Colonic mucosa (tissue), 4 donors: ENCODE measurements at places on chromosomes 3 and 15. TPM values are rescaled to one million over a fixed set of nuclear protein-coding genes. Genes with fewer than 3 reads are reported as not detected.

The P2RY13 gene
- 0.80 TPM for total RNA-seq

The CILP gene
- total RNA-seq: 3.7 TPM

The SKOR1 gene
- total RNA-seq: 0.10 TPM

The TGFBR2 gene
- total RNA-seq: 32.4 TPM

DNA sequence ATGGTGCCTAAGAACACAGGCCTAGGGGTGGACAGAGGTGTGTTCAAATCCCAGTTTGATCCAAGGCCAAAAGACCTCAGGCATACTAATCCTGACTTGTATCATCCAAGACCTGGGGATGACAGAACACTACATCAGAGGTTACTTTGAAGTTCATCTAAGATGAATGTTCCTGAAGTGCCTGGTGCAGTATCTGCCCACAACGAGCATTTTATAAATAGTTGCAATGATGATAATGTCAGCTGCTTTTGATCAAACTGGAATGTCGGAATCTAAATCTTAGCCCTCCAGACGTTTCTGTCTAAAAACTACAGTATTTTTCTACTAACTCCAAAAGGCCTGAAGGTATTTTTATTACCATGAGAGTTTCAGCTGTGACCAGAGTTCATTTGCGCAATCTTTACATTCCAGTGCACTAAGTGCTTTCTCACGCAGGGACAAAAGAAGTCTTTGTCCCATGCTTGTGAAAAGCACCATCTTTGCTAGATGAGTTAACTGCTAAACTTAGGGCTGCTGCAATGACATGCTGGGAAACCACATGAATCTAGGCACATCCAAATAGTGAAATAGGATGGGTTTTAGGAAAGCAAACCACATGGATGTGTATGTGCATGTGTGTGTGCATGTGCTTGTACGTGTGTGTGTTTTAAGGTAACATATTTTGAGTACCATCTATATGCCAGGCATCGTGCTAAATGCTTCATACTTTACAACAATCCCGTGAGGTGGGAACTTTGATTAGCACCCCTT lies 18.1 kb downstream of the ANXA2 start:
- DNase-seq: peak; percentile 44

GRCh38 chr3:115706311-115706829 lies 83.1 kb downstream of the GAP43 start:
- DNase-seq: no peak

DNA sequence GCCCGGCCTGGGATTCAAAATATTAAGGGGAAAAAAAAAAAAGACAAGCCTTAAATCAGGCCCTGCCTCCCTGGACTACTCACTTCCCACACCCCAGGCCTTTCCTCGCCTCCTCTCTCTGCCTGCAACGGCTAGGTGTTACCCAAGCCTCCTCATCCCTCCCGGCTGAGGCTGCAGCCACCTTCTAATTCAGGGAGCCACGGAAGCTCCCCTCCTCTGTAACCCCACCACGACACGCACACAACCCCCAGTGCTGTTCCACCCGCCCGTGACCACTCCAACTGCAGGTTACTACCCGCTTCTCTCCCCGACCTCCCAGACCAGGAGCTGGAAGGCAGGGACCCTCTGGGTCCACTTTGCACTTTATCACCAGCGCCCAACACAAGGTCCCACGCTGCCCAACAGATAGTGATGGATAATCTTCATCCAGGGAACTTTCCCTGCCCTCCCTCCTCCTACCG lies 936 bp downstream of the KIF7 start:
- DNase-seq: no peak

DNA sequence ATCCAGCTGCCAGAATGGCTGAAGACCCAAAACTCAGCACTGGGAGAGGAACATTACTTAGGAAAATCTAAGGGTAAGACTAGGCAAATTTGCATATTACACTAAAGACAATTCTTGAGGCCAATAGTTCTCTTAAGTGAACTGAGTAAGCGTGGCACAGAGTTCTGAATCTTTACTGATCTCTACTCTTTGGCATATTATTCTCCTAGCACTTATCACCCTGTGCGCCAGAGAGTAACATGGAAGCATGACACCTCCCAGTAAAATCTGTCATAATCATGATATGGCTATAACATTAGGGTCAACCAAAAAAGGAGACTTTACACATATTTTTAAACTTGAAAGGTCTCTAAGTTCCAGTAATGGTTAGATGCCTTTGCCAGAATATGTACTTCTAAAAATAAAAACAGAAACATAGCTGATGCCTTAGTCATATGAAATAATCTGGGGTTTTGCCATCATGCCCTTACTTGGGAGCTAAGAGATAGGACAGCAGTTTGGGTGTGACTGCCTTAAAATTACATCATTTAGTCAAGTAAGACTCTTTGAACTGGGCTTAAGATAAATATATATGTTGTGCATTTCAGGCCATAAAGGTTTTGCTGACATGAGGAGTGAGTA lies 290.5 kb downstream of the PLCL2 start:
- DNase-seq: no peak

- no peak for DNase-seq
These were observed 47.0 kb downstream of the RPLP1 start for GRCh38 chr15:69499521-69500211.

- no peak for DNase-seq
These were observed 20.3 kb upstream of the BSN start for GRCh38 chr3:49533786-49534519.

GRCh38 chr15:68188647-68189046 lies 16.5 kb downstream of the CALML4 start:
- DNase-seq: no peak

- DNase-seq: no peak
These were observed 396.2 kb upstream of the NAALADL2 start for GRCh38 chr3:174462916-174463315.

DNA sequence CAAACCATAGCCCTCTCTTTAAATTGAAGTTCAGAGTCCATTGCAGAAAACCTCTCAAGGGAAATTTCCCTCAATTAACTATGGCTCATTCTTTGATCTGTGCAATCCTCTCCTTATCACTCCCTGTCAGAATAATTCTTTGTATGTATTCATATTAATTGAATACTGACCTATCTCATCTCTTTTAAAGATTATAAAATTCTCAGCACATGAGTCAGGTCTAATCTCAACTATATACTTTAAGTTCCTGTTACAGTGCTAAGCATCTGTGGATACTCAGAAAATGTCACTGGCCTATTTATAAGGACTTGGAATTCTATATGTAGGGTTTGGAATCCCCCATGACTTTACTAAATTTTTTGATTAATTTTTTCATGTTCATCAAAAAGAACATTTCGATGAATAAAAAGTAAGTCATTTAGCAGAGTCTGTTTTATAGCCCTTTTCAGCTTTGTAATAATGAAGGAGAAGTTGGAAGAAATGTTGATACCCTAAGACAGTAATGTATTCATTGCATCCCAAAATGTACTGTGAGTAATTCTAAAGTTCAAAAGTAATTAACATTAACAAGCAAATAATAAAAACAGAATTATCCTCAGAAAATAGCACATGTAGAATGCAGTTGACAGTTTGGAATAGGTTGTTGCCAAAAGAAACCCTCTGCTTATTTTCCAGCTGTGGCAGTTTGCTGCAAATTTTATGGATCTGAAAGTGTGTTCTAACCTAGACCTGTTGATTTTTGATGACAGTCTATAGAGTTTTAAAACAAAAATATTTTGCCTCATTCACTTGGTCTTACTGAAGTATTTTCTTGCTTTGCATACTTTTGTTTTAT lies 503.4 kb upstream of the CBLB start:
- no peak for DNase-seq

DNA sequence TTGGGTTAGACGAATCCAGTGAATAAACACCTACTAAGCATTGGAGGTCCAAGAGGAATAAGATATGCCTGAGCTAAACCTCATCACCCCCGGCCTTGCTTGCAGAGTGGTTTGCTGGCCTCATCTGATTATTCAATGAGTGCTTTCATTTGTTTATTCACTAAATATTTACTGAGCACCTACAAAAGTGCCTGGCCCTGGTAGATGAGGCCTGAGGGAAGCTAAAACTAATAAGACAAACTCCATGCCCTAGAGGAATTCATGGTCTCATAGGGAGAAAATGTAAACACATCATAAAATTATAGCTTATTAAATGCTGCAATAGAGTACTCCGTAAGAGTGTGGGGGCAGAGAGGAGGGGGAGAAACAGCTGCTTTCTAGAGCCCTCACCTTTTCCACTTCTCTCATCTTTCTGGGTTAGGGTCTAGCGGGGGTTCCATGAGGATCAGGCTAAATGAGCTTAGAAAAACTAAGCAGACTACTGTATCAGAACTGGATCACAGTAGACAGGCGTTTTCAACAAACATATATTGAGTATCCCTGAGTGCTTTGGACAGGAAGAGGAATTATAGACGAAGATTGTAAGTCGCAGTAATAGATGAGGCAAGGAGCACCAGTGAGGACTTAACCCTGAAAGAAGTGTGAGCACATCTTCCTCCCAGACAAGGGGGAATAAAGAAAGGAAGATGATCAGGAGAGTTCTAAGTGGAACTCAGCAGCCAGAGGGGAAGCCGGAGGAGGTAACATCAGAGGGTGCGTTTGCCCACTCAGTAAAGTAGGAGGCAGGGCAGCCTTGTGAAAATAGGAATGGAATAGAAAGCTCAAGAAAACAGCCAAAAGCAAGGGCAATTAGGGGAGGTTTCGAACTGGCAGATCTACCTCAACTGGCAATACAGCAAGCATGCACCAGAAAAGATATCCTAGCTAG lies 31.5 kb upstream of the LAMP3 start:
- DNase-seq: no peak

DNA sequence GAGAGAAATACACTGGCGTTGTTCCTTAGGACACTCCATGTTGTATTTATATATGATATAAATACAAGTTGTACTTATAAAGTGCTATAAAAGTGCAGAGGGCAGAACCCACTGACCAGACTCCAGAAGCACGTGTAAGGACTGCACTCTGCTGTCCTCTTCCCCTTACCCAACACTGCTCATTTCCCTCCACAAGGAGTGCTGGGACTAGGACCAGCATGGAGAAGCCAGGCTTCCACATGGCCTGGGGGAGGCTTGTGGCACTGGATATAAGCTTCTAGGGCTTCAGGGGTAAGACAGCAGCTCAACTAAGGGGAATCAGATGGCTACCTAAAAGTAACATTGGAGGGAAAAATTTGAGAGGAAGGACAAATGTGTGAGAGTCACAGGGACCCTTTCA lies 556.9 kb downstream of the IGSF11 start:
- no peak for DNase-seq

DNA sequence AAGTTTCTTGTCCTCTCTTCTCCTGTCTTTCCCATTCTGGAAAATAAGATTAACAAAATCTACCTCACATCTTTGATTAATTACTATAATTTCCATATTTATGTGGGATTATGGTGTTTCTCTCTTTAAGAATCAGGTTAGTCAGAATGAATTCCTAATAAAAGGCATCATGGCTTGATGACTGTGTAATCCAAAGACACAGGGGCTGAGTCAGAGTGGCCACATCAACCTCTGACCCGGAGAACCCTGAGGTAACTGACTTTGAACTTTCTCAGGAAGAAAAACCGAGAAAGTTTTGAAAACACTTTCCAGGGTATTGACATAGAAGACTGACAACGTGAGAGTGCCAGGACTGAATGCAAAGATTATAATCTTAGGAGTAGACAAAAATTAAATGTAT lies 170.3 kb upstream of the MCTP2 start:
- no peak for DNase-seq

GRCh38 chr3:141056751-141057171 lies 5.6 kb downstream of the SPSB4 start:
- DNase-seq: no peak

DNA sequence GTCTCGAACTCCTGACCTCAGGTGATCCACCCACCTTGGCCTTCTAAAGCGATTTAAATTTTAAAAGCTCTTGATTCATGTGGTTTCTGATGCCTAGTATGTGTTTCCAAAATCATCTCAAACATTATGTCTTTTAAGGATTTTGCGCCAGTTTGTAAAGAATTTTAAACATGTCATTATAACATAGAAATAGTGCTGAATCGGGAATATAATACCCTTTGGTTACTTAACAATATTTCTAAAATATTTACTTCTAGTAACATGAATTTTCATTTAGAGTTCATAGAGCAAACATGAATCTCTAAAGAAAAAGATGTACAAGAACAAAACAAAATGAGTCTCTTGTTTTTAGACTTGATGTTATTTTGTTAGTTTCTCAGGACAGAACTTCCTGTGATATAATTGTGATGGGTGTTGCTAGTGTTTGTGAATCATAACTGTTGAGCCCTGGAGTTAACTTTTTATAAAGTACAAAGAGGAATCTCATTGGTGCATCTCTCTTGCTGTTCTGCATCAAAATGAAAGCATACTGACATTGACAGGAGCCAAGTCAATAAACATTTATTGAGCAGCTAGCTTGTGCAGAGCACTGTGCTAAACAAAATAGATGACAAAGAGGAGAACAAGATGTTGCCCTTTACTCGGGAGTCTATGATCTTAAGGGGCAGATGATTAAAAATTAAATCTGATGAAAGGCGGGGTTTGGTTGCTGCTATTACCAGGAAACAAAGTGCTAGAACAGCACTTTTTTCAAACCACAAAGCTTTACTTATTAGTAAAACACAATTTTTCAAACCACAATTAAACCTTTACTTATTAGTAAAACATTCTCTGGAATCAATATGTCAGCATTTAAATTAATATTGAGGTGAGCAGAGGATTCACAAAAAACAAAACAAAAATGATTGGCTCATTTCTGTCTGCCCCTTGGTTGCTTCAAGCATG lies 73.4 kb downstream of the MME start:
- no peak for DNase-seq

- DNase-seq: peak; percentile 54
These were observed 233.3 kb downstream of the OPA1 start for GRCh38 chr3:193826159-193826795.

GRCh38 chr3:171198781-171199472 lies 172.4 kb upstream of the SLC2A2 start:
- DNase-seq: no peak

- no peak for DNase-seq
These were observed 22.4 kb upstream of the IL16 start for GRCh38 chr15:81174125-81174791.

- DNase-seq: peak; percentile 46
These were observed 2.1 kb downstream of the TNK2 start for GRCh38 chr3:195905970-195906864.

- DNase-seq: no peak
These were observed 45.8 kb downstream of the SMAD3 start for GRCh38 chr15:67110958-67111864.

DNA sequence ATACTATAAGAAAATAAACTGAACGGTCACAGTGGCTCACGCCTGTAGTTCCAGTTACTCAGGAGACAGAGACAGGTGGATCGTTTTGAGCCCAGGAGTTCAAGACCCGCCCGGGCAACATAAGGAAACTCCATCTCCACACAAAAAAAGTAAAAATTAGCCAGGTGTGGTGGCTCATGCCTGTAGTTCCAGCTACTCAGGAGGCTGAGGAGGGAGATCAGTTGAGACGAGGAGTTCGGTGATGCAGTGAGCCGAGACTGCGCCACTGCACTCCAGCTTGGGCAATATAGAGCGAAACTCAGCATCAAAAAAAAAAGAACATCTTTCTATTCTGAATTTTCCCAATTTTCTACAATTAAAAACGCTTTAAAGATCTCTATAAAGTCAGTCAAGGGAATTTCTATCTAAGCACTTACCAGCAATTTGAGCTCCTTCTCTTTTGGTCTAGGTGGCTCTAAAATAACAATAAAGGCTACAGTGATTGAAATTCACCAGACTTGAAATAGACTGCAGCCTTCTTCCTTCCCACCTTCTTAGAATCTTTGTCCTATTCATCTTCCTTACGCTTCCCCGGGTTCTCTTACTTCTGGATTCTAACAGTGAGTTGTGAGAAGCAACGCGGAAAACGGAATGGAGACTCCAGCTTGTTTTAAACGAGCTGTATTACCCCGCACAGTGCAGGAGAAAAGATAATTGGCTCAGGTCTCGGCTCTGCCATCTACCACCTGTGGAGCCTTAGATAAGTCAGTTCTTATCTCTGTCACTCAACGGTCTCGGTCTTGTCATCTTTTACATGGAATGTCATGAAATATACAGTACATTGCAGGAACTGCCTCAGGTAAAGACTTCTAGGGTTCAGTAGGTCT lies 812 bp upstream of the SEC62 start:
- DNase-seq: peak; percentile 22
